T-helper 2 cell (primary cell): ENCODE measurements at places on chromosomes 1 and 21.

- DNase-seq = no peak
These were observed 28.5 kb upstream of the UMODL1 start for GRCh38 chr21:42042651-42043050.

GRCh38 chr1:76820028-76820427 lies 47.3 kb upstream of the ST6GALNAC5 start:
- DNase-seq = no peak

- no peak for DNase-seq
These were observed 45.4 kb downstream of the RPL5 start for GRCh38 chr1:92877081-92877711.

GRCh38 chr1:46284597-46285564 lies 18.5 kb downstream of the LRRC41 start:
- no peak for DNase-seq

DNA sequence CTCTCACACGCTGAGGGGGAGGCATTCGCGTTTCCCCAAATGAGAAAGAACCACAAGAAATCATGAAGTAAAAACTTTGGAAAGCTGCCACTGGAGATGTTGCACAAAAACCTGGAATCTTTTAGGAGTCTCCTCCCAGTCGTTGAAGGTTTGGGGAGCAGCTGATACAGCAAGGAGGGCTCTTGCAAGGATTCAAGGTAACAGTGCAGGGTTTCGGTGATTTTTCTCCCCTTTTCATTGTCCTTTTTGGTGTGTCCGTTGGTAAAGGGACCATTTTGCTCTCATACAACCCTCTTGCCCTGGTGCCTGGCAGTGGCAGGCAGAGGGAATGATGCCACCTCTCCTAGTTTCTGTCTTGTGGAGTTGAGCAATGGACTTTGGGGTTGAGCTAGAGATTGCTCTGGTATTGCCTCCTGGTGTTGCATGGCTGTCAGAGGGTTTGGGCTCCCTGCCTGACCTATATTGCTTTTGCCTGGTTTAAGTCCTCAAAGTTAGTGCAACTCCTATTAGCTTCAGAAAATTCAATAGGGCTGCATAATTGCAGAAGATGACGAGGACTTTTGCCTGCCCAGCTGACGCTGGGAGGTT lies 872 bp downstream of the BRINP2 start:
- DNase-seq = no peak

DNA sequence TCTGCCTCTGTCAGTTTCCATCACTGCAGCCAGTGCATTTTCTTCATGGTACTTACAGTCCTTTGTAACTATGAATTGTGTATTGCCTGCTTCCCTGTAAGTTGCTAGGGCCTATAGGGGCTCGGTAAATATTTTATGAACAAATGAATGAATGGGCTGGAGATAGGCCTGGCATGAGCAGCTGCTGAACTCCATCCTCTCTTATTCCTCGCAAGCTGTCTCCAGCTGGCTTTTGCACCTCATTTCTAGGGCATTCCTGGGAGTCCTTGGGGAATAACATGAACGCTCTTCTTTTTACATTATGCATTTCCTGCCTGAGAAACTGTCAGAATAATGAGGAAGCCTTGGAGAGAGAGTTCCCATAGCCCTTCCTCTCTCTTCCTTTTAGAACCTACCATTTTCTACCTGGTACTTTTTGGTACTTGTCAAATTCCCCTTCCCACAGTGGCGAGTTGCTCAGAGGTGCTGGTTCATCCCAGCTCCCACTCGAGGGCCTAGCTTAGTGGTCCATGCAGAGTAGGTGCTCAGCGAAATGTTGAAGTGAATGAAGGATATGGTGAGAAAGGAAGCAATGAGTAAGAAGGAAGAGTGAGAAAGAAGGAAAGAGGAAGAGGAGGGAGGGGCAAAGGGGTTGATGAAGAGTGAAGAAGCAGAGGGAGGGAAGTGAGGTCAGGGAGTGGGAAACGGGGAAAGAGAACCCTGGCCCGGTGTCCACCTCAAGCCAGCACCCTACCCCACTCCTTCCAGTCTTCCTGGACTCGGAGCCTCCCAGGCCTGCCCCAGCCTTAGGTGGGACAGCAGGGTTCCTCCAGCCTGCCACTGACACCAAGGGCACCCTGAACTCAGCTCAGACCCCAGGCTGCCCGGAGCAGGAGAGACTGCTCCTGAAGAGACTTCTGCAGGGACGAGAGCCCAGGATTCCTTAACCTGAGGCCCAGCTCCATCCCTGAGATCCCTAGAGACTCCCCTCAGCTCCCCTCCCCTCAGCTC lies 29.6 kb downstream of the KCNC4 start:
- no peak for DNase-seq

- DNase-seq = no peak
These were observed 47.0 kb downstream of the CYP2J2 start for GRCh38 chr1:59879574-59879973.

- DNase-seq = no peak
These were observed 28.4 kb downstream of the SLC27A3 start for GRCh38 chr1:153803470-153804056.
